ENCODE measurements at places on chromosomes 3 and 15. TPM values are rescaled to one million over a fixed set of nuclear protein-coding genes. Genes with fewer than 3 reads are reported as not detected.

- no peak for DNase-seq
Observed at GRCh38 chr3:192563417-192563816, 163.9 kb downstream of the FGF12 start.

DNA sequence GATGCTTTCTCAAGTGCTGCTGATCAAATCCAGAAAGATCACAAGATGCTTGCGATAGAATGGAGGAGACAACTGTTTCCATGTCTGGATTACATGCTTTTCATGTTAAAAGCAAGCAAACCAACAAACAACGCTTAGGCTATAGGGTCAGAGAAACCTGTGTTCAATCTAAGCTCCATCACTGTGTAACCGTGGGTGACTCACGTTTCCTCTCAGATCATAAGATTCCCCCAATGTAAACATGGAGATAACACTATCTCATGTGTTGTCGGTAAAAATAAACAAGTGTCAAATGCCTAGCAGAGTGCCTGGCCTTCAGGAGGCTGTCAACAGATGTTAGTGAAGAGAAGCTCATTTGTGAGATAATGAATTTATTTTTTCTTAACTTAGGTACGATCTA lies 907.8 kb downstream of the NTRK3 start:
- DNase-seq: peak; percentile 23

DNA sequence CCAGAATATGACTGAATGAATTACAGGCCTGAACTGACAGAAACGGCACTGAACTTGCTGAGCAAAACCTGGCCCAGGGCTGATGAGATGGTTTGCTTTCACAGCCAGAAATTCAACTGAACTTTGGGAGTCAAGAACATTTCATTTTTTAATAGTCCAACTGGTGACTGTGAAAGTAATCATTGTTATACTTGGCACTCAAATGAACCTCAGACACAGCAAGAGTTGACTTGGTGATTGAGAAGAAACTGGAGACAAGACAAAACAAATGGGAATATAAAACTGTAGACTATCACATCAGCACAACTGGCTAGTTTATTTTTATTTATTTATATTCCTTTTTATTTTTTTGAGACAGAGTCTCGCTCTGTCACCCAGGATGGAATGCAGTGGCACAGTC lies 858.9 kb upstream of the CFAP20DC start:
- DNase-seq: no peak

- DNase-seq: no peak
Observed at GRCh38 chr3:120850381-120851295, 57.4 kb upstream of the STXBP5L start.

The DPPA2 gene
- not detected for polyA plus RNA-seq
